ENCODE measurements at places on chromosomes 2 and 18.

DNA sequence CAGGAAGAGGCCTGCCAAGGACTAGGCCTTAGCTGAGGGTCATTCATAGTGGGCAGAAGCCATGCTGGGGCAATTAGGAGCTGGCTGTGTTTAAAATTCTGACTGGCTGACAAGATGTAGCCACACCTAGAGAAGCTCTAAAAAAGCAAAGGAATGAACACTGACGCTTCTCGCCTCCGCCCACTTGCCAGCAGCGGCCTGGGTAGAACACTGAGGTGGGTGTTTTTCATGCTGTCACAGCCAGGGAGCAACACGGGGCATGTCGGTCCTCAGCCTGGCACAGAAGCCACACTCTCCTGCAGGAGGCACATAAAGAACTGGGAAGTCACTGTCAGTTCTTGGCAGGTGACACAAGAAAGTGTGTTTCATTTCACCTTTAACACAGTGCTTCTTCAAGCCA is 10.4 kb downstream of the CHST10 start:
- DNase-seq, result no peak

DNA sequence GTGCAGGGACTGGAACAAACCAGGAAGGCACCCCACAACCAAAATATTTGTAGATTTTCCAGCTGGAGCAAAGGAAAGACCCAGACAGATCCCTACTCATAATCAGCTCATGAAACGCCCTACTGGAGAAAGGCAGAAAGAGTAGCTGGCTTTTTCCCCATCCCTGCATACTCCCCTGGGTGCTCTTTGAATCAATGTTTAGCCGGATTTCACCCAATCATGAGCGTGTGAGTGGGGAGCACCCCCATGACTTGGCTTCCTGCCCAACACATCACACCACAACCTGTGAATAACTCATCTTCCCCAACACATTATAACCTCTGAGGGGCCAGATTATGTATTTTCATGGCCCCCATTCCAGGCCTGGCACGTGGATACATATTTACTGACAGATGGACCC is 35.1 kb upstream of the SLC14A1 start:
- DNase-seq, result peak; percentile 36

DNA sequence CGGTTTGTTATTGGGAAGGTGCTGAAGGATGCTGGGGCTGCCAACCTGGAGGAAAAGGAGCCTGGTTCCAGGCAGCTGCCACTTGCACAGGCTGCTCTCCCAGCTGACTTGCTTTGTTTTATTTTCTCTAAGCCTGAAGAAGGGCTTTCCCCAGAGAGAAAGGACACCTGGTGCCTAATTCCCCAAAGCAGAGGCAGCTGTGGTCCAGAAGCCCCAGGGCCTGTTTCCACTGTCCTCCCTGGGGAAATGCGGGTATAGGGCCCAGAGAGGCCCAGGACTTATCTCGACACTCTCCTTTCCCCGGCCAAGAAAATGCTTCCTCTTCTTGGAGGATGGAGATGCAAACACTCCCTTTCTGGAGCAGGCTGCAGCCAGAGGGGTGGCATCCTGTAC is 30.1 kb downstream of the INO80C start:
- DNase-seq, result no peak

GRCh38 chr2:190327867-190328572 is 8.4 kb upstream of the HIBCH start:
- DNase-seq, result no peak

GRCh38 chr2:26911911-26912861 is 58.3 kb upstream of the MAPRE3 start:
- no peak for DNase-seq

DNA sequence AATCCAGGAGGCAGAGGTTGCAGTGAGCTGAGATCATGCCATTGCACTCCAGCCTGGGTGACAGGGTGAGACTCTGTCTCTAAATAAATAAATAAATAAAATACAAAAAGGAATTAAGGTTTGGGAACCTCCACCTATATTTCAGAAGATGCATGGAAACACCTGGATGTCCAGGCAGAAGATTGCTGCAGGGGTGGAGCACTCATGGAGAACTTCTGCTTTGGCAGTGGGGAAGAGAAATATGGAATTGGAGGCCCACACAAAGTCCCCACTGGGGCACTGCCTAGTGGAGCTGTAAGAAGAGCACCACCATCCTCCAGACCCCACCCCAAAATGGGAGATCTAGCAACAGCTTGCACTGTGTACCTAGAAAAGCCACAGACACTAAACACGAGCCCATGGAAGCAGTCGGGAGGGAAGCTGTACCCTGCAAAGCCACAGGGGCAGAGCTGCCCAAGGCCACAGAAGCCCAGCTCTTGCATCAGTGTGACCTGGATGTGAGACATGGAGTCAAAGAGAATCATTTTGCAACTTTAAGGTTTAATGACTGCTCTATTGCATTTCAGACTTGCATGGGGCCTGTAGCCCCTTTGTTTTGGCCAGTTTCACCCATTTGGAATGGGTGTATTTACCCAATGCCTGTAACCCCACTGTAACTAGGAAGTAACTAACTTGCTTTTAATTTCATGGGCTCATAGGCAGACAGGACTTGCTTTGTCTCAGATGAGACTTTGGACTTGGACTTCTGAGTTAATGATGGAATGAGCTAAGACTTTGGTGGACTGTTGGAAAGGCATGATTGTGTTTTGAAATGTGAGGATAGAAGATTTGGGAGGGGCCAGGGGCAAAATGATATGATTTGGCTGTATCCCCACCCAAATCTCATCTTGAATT is 265.3 kb downstream of the ZEB2 start:
- no peak for DNase-seq

- no peak for DNase-seq
Measured at GRCh38 chr2:36858551-36859365, 107.6 kb downstream of the STRN start.

DNA sequence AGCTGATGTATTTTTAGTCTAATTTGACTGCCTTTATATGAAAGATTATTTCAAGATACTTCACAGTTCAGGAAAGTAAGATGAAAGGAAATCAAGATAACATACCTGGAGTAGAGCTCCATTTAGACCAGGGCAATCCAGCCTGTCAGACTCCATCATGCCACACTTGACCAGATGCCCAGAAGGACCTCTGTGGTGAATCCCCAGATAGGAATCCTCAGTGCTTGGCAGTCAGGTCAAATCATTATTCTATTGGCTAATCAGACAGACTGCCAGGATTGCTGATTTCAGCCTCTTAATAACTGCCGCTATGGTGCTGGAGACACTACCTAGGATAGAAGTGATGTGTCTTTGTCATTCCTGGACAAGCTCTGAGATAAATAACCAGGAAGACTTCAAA is 404.2 kb downstream of the STK39 start:
- DNase-seq, result no peak

DNA sequence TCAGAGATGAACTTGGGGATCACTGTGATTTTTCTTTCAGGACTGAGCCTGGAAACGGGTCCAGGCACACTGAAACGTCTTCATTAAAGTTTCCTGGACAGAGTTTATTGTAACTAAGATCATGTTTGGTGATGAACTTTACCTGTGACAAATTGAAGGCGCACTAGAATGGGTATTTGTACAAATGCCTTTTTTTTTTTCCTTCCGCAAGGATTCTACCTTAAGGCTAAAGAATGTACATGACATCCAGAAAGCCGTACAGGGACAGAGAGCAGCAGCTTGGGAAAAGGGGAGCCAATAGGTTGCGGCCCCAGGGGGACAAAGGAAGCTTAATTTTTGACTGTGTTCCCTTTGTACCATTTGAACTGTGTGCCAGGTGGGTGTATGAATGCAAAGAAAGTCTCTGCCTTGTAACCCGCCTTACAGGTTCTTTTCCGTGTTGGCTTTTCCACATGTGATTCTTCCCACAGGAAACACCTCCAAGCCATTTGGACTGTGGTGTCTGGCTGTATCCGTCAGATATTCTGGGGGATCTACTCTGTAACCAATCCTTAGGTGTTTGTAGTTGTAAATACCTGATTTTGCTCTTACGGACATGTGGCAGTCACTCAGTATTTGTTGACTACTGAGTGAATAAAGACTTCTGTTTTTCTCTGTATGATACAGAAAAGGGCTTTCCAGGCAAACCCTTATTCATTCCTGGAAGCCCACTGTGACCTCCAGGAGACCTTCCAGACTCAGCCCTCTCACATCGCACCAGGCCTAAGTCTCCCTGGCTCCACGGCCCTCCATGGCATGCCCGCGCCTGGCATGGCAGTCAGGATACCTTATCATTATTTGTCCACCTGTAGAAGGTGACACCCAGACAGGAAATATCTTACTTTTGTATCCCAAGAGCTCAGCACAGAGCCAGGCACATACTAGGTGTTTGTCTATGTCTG is 1.1 kb downstream of the LRRFIP1 start:
- DNase-seq, result no peak

GRCh38 chr2:18445433-18446320 is 114.8 kb downstream of the RDH14 start:
- DNase-seq, result no peak

- DNase-seq, result no peak
Measured at GRCh38 chr2:34853646-34854045, 1254.5 kb upstream of the FAM98A start.

GRCh38 chr2:71551631-71551915 is 98.2 kb downstream of the DYSF start:
- no peak for DNase-seq

DNA sequence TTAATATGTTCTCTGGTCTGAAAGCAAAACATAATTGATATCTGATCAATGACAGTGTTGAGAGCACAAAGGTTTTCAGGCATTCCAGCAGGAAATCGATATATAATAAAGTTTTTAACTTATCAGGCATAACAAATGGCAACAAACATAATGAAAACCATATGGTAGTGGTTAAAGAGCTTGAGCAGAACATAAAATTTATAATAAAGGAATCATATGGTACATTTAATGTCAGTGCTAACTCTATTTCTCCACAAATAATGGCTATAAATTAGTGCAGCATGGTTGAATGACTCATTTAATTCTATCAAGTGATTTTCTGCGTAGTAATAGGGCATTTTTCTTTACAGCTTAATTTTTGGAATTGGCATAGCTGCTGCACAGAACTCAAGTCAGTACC is 306.2 kb downstream of the FSIP2 start:
- DNase-seq, result no peak

GRCh38 chr2:148493822-148494563 is 150.6 kb upstream of the EPC2 start:
- no peak for DNase-seq

GRCh38 chr2:23484275-23484674 is 99.3 kb downstream of the KLHL29 start:
- no peak for DNase-seq

DNA sequence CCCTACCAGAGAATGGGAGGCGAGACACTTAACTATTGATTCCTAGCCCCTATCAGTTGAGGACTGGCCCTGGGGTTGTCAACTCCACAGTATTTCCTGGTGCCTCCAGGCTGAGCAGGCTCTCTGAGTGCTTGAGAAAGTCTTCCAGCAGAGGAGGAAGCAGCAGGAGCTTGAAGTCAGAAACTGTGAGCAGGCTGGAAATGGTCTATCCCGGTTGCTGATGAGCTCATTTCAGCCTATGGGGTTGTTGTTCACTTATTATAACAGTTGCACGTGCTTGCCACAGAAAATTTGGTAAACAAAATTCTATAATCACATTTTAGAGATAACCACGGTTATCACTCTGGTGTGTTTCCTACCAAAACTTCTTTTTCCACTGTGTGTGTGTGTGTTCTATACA is 254.7 kb upstream of the THUMPD2 start:
- no peak for DNase-seq

- DNase-seq, result no peak
Measured at GRCh38 chr18:42025491-42025890, 70.5 kb downstream of the PIK3C3 start.

DNA sequence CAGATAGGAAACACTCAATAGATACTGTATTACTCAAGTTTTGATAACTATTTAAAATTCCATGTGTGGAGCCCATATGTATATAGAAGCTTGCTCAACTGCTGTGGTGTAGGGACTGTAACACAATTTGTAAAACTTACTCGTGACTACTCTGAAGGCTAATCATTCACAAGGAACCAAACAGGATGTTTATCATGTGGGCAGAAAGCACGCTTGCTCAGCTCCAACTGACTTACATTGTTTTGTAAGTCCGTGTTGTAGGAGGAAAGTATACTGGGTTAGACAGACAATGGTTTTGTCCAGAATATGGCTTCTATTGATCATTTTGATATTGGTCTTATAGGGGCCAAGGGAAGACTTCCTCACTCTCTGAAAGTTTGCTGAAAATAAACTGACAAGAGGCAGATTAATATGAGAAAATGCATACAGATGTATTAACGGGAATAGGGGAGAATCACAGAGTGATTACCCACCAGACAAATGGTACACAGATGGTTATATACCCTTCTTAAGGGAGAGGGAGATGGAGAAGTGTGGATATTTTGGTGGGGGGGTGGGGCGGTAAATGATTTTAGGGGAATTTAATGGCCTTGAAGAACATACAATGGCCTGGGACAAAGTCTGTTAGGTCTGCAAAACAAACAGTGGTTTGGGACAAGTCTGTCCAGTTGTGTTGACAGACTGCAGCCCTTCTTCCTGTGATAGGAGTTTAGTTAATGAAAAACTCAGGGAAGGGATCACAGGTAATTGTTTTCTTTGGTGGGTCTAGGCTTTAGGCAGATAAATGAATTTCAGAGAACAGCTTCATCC is 259.3 kb upstream of the SP5 start:
- DNase-seq, result no peak

DNA sequence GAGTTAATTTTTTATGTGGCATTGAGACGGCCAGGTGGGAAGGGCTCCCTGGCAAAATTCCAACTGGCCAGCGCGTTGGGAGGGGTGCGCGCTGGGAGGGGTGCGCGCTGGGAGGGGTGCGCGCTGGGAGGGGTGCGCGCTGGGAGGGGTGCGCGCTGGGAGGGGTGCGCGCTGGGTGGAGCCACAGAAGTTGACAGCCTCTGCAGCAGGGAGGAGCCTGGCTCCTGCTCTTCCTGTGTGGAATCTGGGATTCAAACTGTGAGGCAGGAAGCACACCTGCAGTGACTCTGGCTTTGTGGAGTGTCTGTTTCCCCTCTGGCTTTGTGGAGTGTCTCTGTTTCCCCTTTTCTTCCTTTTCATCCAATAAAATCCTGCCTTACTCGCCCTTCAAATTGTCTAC is 147.9 kb upstream of the CBLN2 start:
- no peak for DNase-seq

DNA sequence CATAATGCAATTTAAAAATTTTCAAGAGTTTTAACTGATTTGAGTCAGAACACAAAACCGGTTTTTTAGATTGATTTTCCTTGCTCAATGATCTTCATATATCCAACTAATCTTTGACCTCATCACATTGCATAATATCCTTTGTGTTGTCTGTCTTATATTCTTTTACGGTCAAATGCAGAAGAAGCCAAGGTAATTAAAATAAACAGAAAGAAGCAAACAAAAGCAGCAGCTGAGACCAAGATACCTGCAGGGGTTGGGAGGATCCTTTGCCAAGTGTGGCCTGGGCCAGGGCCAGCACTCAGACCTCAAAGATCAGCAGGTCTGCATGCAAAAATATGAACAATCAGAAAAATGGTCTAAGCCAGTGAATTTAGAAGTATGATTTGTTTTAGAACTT is 428.9 kb upstream of the NETO1 start:
- no peak for DNase-seq
